ENCODE measurements at places on chromosomes 16 and 17.

GRCh38 chr17:1787301-1787902, 25.5 kb downstream of the SERPINF1 start:
- peak; percentile 94 for DNase-seq

GRCh38 chr17:56392321-56392720, 201.2 kb upstream of the NOG start:
- no peak for DNase-seq

- DNase-seq = no peak
Observed at GRCh38 chr17:5045496-5045895, 10.3 kb upstream of the SLC52A1 start.

DNA sequence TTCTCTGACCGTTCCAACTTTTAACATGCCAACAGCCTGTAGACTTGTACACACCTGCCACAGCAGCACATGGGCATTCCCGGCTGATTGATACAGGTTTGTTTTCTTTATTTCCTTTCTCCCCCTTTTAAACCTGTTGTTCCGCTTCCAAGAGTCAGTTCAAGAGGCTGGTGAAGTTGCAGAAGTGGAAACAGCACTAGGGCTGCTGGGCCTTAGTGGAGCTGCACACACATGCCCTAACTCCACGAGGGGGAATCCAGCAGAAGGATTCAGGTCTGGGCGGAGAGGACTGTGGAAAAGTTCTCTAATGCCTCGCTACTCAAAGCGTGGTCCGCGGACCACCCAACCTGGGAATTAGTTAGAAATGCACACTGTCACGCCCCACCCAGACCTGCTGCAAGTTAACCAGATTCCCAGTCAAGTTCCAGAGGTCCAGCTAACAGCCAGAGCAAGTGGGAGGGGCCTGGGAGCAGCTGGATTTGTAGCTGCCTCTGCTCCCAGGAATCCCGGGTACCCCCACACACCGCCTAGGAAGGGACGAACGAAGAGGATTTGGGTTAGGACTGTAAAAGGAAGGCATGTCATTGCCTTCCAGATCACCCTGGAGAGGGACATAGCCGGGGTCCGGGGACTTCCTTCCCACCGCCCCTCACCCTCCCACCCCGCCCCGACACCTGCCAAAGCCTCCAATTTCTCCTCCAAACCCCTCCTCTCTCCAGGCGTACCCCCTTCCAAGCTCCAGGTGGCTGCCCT, 542 bp downstream of the SLC39A11 start:
- DNase-seq = peak; percentile 52

DNA sequence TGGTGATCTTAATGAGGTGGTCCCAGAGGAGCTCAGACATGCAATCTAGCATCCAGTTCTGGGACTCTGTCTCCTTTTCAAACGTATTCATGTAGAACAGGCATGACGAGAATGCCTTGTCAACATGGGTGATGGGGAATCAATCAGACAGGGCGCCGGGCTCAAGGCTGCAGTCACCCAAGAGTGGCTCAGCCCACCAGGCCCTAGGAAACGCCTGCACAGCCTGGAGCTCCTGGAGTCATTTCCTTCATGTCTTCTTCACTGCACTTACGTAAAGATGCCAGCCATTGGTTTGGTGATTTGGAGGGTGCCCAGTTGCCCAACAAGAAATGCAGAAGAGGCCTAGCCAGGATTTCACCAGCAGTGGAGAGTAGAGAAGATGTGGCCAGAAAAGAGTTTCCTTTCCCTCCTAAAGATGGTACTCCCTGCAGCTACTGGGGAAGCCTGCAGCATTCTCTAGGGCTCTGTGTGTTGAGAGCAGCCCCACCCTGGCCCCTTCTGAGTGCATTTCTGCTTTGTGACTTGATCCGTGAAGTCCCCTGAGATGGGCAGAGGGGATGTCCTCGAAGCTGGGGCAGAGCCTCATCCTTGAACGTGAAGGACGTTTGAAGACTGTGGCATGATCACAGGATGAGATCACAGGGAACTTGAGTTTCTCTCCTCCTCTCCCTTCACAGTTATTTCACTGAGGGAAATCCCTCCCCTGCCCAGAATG, 24.0 kb upstream of the STH start:
- no peak for DNase-seq

- no peak for DNase-seq
Observed at GRCh38 chr16:1985466-1986150, 1.6 kb downstream of the GFER start.

GRCh38 chr17:7146115-7146514, 31.5 kb upstream of the ASGR2 start:
- DNase-seq = no peak

GRCh38 chr17:72931635-72932034, 160.9 kb downstream of the SLC39A11 start:
- DNase-seq = no peak

DNA sequence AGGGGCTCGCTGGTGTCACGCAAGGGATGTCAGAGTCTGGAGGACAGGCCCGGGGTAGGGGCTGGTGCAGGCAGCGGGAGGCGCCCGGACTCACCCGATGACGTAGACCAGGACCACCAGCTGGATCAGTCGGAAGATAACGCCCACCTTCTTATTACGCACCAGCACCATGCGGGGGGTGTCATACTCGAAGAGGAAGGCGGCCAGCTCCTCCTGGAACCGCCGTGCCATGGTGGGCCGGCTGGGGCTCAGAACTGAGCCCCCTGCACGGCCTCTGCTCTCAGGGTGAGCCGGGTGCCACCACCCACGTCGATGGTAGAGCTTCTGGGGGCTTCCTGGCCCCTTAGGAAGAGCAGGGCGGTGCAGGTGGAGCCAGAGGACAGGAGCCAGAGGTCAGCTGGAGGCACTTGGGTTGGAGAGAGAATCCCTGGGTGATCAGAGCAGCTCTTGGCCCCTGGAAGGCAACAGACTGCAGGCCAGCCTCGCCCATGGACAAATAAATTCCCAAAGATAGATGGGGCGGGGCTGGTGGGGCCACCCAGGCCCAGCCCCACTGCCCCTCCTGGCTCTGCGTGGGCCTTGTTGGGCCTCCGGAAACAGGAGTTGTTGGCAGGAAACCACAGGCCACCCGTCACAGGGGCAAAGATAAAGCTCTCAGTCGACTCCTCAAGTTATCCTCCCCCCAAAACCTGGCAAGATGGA, at the start of gene P2RX1:
P2RX1 (minus strand) TSS at position 471 of the 702 bp plus-strand sequence; CDS start at position 231, 240 bp downstream.
- DNase-seq = no peak

GRCh38 chr16:57892447-57893096, 78.4 kb downstream of the CNGB1 start:
- no peak for DNase-seq

DNA sequence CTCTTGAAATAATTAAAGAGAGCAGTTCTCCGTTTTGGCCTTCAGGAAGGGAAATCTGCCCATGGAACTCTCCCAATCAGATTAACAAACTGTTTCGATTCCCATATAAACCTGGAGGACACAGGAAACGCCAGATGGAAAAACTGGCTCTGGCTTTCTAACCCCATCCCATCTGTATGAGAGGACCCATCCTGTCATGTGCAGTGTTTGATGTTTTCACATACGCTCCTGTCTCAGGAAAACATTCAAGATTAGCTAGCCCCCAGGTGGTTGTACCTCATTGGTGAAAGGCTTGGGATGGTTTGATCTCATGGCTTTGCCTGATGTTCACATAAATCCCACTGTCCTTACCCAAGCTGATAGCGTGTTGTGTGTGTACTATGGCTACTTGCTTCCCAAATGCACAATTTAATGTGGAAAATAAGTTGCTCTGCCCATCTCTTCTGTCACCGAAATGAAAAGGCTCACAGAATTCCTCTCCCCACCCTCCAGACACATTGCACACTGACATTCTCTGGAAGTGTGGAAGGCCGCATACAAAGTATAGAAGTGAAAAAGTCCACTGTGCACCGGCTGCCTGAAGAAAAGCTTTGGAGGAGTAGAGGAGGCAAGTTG, 18.2 kb upstream of the ERN1 start:
- DNase-seq = no peak

DNA sequence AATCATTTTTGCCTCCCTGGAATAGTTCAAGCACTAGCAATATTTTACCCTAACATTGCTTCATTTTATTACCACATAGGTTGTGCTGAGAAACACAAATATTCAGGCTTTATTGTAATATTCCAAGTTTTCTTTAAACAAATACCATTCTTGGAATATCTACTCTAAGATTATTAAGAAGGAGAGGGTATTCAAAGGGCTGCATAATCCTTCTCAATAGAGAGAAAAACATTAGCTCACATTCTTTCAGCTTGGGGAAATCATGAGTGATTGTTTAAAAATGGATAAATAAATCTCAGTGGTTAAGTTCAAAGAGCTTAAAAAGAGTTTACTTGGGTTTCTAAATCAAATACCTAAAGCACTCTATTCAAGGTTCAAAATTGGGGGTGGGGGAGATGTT, 111.9 kb upstream of the CORO6 start:
- no peak for DNase-seq

- DNase-seq = no peak
Observed at GRCh38 chr17:39894681-39895376, 23.6 kb downstream of the GSDMB start.

- DNase-seq = no peak
Observed at GRCh38 chr17:61431594-61432311, 20.5 kb upstream of the TBX4 start.

DNA sequence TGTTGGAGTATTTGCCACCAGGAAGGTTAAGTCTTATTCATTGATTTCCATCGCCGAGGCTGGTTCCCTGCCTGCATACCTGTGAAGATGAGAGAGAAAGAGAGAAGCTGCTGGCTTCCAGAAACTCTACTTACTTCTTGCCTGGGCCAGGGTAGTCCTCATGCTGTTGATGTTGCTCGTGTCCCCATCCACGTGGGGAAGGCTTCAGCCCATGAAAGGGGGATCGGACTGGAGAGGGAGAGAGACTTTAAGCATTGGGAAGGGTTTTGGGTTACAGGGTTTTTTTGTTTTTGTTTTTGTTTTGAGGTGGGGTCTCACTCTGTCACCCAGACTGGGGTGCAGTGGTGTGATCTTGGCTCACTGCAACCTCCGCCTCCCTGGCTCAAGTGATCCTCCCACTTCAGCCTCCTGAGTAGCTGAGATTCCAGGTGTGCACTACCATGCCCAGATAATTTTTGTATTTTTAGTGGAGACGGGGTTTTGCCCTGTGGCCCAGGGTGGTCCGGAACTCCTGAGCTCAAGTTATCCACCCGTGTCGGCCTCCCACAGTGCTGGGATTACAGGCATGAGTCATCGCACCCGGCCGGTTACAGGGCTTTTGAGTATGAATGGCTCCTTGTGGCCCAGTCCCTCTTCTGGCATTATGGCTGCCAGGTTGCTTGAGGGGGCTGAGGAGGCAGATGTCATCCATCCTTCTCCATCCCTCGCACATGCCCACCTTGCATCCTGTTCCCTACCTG, 26.6 kb downstream of the ITGB3 start:
- no peak for DNase-seq

GRCh38 chr17:49501496-49501895, 6.4 kb downstream of the NGFR start:
- peak; percentile 78 for DNase-seq

GRCh38 chr17:29958947-29959657, 17.7 kb downstream of the EFCAB5 start:
- peak; percentile 6 for DNase-seq

DNA sequence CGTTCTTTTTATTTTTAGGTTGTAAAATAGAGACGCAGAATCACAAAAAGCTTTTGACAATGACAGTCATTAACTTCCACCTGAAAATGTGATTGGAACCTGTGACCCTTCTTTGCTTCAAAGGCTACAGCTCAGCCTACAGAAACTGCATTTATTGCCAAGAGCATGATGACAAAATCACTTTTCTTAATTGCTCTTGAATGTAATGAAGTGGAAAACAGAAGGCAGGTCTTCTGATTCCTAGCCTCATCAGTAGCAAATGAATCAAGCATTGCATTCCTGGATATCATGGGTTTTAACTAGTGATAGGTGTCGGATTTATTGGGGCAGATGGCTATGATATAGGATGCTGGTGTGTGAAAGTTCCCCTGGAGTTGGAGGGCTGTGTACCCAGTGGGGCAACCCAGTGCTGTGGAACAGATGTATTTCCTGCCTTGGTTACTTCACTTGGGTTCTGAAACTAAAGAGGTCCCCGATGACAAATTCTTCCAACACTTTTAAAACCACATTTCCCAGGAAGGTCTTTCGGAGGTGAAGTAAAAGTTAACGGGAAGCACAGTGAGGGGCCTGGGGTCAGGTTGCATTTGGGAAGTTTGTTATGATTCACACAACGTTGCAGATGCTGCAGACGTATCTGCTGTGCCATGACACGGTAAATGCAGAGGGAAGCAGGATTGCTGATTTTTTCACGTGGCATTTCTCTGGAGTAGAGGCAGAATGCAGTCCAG, 127.5 kb downstream of the HS3ST3A1 start:
- DNase-seq = no peak

DNA sequence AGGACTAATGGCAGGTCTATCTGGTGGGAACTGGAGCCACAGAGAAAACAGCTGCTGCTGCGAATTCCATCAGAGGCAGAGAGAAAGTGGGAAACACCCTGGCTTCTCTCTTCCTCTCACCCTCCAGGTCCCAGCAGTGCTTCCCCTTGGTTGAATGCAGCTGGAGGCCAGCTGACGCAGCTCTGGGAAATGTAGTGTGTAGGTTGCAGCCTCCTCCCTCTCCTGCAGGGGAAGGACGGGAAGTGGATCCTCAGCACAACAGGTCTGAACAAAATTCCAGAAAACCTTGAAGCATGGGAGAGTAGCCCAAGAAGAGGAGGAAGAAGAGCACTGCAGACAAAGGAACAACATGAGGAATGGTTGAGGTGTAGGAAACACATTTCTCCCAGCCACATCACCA, 67.8 kb upstream of the MMP2 start:
- no peak for DNase-seq

- no peak for DNase-seq
Observed at GRCh38 chr16:70740914-70741782, 55.3 kb upstream of the MTSS2 start.

- DNase-seq = no peak
Observed at GRCh38 chr17:8957721-8958120, 7.8 kb downstream of the PIK3R5 start.

- DNase-seq = no peak
Observed at GRCh38 chr16:54459509-54460262, 173.1 kb upstream of the IRX3 start.

GRCh38 chr16:48434653-48435317, 49.6 kb upstream of the SIAH1 start:
- no peak for DNase-seq

- no peak for DNase-seq
Observed at GRCh38 chr16:67648764-67649407, 3.9 kb downstream of the CARMIL2 start.

- DNase-seq = no peak
Observed at GRCh38 chr17:43431714-43432523, 33.1 kb downstream of the ARL4D start.

GRCh38 chr17:17648762-17649161, 32.5 kb upstream of the RAI1 start:
- DNase-seq = no peak

DNA sequence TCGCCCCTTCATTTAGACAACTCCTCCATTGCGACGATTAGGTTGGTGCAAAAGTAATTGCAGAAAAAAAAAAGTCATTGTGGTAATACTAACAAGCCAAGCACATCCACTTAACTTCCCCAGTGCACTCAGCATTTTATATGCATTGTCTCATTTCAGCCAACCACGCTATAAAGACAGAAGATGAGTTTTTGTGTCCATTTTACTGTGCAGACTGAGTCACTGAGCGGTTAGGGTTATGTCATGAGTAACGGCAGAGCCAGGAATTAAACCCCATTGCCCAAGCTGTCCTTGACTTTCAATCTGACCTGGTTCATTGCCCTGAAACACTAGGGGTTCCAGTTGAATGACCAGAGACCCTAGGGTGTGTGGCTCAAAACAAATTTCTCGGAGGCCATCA, 218.7 kb downstream of the XYLT1 start:
- no peak for DNase-seq

All from RWPE1 (cell line).